IPS-NIHi11 (cell line): ENCODE measurements at places on chromosomes 5 and 9.

GRCh38 chr5:159102311-159102934 lies 2.7 kb upstream of the EBF1 start:
- no peak for DNase-seq

GRCh38 chr9:128275198-128276007 lies at the start of gene GOLGA2:
GOLGA2 (minus strand) TSS chr9:128276007; CDS start chr9:128275976, 31 bp downstream.
- peak; percentile 82 for DNase-seq

DNA sequence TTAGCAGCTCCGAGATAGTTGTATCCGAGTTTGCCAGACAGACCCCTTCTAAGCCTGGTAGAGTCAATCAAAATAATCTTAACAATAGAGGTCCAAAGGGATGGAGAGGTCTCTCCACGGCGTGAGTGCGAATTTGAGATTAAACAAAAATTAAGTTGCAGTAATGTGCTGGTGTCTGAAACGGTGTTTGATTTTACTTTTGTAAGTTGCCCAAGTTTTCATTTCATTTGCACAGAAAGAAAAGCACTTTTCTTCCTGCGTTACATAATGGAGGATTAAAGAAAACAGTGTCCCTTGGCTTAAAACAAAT lies 1.2 kb downstream of the IRX1 start:
- DNase-seq = no peak

DNA sequence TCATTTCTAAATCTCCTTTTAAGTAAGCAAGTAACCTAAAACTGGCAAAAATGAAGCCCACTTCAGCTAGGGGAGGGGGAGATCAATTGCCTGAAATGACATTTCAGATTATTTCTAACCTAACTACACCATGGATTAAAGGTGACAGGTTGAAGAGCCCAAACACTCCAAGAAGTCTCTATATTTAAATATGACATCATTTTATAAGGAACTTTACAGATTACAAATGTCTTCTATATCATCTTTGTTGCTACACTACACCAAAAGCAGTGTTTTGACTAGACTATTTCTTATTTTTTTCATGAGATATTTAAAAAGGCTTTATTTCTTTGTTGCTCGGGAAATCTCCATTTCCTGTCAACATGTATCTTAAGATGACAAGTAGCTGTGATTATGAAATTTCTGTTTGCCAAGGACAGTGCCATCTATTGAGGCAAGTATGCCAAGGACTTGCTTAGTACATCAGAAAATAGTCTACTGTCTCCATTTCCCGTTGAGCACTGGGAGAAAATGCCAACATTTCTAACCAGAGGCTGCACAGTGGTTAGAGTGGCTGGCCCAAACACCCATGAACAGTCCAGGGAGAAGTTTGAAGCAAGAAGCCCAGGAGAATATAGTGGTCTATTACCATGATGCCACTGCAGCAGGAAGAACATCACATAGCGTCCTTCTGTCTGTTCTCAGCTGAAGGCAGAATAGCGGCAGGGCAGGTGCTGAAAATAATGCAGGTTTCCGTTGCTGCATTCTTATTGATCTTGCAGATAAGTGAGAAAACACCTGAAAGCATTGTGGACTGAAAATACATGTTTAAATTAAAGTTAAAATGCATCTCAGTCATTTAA lies 93.4 kb upstream of the ITGA2 start:
- DNase-seq = no peak

GRCh38 chr5:103498800-103499551 lies 63.6 kb downstream of the NUDT12 start:
- no peak for DNase-seq

DNA sequence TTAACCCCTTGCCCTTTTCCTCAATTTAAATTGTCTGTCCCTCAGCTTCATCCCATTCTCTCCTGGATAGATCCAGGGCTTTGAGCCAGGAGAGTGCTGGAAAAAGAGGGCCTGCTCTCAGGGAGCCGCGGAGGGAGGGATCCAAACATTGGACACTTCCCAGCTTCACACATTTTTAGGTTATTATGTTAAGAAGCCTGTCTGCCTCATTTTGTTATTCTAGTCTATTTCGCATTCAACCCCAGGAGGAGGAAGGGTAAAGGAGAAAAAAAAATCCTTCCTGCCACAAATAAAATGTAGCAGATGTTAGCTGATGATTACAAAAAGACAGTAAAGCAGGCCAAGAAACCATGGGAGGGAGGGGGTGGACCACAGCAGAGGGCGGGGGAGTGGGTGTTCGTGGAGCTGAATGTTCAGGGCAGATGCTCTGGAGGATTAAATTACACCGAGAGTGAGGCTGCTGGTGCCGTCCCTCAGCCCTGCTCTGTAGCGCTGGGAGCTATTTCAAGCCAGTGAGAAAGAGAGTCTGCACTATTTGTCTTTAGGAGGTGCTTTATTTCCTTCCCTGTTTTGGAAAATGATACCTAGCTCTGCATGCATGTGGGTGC lies 60.6 kb upstream of the ZFR start:
- DNase-seq = peak; percentile 46

- no peak for DNase-seq
Observed at GRCh38 chr9:130829762-130830161, 5.3 kb upstream of the ABL1 start.

GRCh38 chr5:89769975-89770374 lies 639.6 kb downstream of the CETN3 start:
- no peak for DNase-seq

GRCh38 chr5:119274767-119275130 lies 81.1 kb upstream of the TNFAIP8 start:
- DNase-seq = no peak

DNA sequence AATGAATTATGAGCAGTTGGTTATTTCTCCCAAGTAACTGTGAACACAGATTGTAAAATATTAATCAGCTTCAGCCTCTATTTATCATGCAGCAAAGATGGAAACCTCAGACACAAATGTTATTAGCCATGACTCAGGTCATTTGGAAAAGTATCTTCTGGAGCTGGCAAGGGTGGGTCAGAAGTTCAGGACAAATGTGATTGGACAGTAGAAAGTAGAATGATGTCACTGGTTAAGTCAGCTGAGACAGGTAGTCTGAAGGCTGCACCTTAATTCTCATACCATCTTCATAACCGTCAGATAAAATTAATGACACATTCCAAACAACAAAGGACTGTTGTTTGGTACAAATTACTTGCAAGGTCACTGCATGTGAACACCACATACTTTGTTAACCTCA lies 140.2 kb downstream of the EMB start:
- no peak for DNase-seq

GRCh38 chr5:41270423-41271251 lies 57.3 kb upstream of the C6 start:
- DNase-seq = peak; percentile 31
